ENCODE measurements at places on chromosomes 4 and X. TPM values are rescaled to one million over a fixed set of nuclear protein-coding genes. Genes with fewer than 3 reads are reported as not detected.

CXCL3 gene
- total RNA-seq: 2.0 TPM

PARM1 gene
- total RNA-seq: 1.6 TPM

USP26 gene
- total RNA-seq: not detected

KLHL13 gene
- total RNA-seq: 22.1 TPM

STK32B gene
- total RNA-seq: 2.6 TPM

- H3K27me3 ChIP-seq: no peaks in the 10 kb centered on the region
- H3K4me1 ChIP-seq: no peaks in the 10 kb centered on the region
- no peak for DNase-seq
- no peak overlapping the region for H3K27ac ChIP-seq
- no peak overlapping the region for H3K4me3 ChIP-seq
These were observed 48.4 kb downstream of the ANXA3 start for GRCh38 chr4:78599931-78600375.

DNA sequence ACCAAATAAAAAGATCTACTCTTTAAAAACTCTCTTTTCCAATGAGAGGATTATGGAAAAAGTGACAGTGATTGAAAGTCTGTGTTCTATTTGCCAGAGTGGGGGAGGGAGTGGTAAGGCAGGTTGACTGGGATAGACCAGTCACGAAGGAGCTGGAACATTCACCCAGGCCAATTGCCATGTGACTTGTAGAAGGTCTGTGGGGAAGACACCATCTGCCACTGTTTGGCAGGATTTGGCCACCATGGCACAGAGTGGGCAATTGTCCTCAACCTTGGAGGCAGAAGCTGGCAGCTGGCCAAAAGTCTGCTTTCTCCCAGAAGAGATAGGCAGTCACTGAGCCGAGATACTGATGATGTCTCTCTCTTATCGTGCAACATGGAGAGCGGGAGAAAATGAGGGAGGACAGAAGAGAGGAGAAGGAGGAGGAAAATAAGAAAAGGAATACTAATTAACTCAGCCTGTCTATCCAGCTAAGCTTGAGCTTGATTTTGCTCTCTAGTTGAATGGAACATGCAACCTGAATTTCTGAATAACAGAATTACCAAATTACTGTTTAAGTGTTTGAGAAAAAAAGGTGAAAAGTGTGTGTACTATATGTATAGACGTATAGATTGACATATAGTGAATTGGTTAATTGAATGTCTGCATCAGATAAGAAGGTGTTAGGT, 267.1 kb downstream of the ARHGAP24 start:
- H3K27me3 ChIP-seq: no peaks in the 10 kb centered on the region
- no peaks in the 10 kb centered on the region for H3K36me3 ChIP-seq
- no peaks in the 10 kb centered on the region for H3K4me1 ChIP-seq
- H3K4me3 ChIP-seq: no peak overlapping the region

- H3K4me3 ChIP-seq: peak overlapping the region; percentile 57
- H3K27ac ChIP-seq: no peak overlapping the region
- peaks cover 9% of the 10 kb centered on the region for H3K4me1 ChIP-seq
These were observed 1.4 kb upstream of the ARHGAP6 start for GRCh38 chrX:11666952-11667685.

DNA sequence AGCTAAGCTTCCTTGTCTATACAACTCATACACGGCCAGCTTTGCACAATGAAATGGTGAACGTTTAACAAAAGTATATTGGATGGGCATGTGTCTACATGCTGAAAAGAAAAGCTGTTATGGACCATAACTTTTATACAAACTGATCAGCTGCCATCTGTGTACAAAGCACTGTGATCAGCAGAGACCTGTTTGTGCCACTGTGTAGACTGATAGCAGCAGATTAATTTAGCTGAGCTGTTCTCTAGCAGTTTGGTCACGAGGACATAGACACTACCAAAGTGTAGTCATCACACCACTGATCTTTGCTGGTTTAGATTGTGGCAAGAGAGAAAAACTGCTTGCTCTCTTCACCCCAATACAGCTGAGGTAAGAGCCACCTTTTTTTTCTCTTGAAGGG, 124.5 kb downstream of the RAPGEF2 start:
- no peaks in the 10 kb centered on the region for H3K27me3 ChIP-seq
- peaks cover 10% of the 10 kb centered on the region for H3K4me1 ChIP-seq
- no peak overlapping the region for H3K4me3 ChIP-seq
- H3K36me3 ChIP-seq: no peaks in the 10 kb centered on the region
- H3K27ac ChIP-seq: no peak overlapping the region
- no peak for DNase-seq

- H3K4me3 ChIP-seq: no peak overlapping the region
- no peak for DNase-seq
- H3K27ac ChIP-seq: no peak overlapping the region
- peaks cover 12% of the 10 kb centered on the region for H3K4me1 ChIP-seq
- H3K27me3 ChIP-seq: no peaks in the 10 kb centered on the region
These were observed 62.6 kb downstream of the SORCS2 start for GRCh38 chr4:7254736-7255487.

- H3K27ac ChIP-seq: no peak overlapping the region
- peak; percentile 46 for DNase-seq
- no peaks in the 10 kb centered on the region for H3K36me3 ChIP-seq
- no peaks in the 10 kb centered on the region for H3K27me3 ChIP-seq
These were observed 47.0 kb upstream of the MID1IP1 start for GRCh38 chrX:38754102-38754790.

- H3K36me3 ChIP-seq: no peaks in the 10 kb centered on the region
- no peak overlapping the region for H3K27ac ChIP-seq
- H3K4me3 ChIP-seq: no peak overlapping the region
These were observed 168.5 kb downstream of the SOWAHB start for GRCh38 chr4:76729460-76729859.

DNA sequence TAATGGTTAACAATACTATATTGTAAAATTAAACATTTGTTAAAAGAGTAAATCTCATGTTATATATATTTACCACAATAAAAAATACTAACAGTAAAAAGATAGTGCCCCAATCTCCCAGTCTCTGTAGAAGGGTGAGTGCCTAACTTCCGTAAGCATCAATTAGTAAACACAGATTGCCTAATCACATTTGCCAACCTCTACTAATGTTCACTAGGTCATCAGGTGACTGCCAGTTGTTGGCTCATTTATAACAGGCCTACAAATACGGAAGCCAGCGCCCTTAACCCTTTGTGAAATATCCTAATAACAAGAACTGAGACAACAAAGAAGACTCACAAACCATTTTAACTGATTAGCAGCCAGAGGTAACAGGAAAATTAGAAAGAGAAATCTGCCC, 345.1 kb downstream of the INPP4B start:
- H3K27ac ChIP-seq: no peak overlapping the region
- no peaks in the 10 kb centered on the region for H3K36me3 ChIP-seq
- H3K4me3 ChIP-seq: no peak overlapping the region
- no peaks in the 10 kb centered on the region for H3K27me3 ChIP-seq
- H3K4me1 ChIP-seq: no peaks in the 10 kb centered on the region

- H3K36me3 ChIP-seq: no peaks in the 10 kb centered on the region
- no peaks in the 10 kb centered on the region for H3K27me3 ChIP-seq
- no peak overlapping the region for H3K27ac ChIP-seq
- DNase-seq: no peak
- H3K4me1 ChIP-seq: no peaks in the 10 kb centered on the region
These were observed 33.5 kb downstream of the OR13H1 start for GRCh38 chrX:131577413-131577812.

DNA sequence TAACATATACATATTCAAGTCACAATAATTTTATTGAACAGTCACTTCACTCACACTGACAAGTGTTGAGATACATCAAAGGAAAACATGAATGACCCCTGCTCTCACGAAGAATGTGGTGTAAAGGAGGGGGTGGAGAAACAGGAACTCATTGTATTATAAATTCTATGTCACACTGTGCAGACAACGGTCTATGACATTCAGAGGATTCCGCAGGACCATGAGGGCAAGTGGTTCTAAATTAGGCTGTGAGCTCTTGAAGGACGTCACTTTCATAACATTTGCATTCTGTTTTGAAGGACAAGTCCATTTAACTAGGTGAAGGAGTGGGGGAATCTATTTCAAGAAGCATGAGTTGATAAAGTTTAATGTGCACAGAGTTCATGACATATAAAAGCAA, 415.2 kb upstream of the HS3ST1 start:
- no peak overlapping the region for H3K4me3 ChIP-seq
- H3K27ac ChIP-seq: no peak overlapping the region
- H3K4me1 ChIP-seq: no peaks in the 10 kb centered on the region
- no peaks in the 10 kb centered on the region for H3K27me3 ChIP-seq

DNA sequence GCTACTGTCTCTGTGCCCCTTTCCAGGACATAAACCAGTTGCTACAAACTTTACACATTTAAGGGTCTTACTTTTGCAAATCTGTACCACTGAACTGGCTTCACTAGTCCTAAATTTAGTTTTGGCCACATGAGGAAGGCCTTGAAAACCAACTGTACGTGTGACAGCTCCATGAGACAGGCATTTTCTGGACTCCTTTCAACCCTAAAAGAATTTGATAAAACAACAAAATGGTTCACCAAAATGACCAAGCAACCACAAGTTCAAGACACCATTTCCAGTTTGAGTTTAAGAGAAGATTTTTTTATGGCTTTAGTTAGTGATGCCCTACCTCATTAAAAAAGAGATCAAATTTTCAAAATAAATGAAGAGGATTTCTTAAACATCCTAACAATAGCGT, 246.4 kb downstream of the ZNF674 start:
- no peak for DNase-seq
- no peaks in the 10 kb centered on the region for H3K27me3 ChIP-seq
- no peak overlapping the region for H3K4me3 ChIP-seq
- H3K36me3 ChIP-seq: no peaks in the 10 kb centered on the region
- H3K4me1 ChIP-seq: peaks cover 6% of the 10 kb centered on the region

- no peaks in the 10 kb centered on the region for H3K27me3 ChIP-seq
- no peaks in the 10 kb centered on the region for H3K36me3 ChIP-seq
- H3K4me3 ChIP-seq: no peak overlapping the region
- no peak for DNase-seq
- H3K27ac ChIP-seq: no peak overlapping the region
- H3K4me1 ChIP-seq: no peaks in the 10 kb centered on the region
These were observed 6.0 kb upstream of the ZCCHC4 start for GRCh38 chr4:25306518-25307057.

DNA sequence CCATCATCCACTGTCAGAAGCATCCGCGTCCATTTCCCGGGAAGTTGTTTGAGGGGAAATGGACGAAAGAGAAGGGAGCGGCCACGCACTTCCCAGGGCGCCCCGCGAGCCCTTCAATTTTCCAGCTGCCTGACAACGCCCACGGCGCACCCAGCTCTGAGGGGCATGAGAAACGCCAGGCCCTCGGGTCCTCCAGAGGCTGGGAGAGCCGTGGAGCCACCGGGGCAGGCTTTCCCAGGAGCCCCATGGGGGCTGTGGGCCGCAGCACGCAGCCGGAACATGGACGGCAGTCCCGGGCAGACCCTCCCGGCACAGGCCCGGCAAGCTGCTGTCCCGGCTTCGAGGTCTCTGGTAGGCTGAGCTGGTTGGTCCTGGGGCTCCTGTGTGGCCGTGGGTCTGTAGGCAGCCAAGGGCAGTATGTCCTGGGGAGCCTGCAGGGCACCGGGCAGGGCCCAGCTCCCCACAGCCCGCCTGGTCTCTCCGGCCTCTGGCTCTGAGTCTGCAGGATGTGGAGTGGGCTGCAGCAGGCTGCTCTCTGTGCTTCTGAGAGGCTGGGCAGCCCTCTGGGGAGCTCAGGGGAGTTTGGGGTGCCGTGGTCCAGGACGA, 115.2 kb downstream of the FAM53A start:
- no peak for DNase-seq
- peaks cover 26% of the 10 kb centered on the region for H3K4me1 ChIP-seq
- H3K27me3 ChIP-seq: no peaks in the 10 kb centered on the region
- no peaks in the 10 kb centered on the region for H3K36me3 ChIP-seq
- no peak overlapping the region for H3K27ac ChIP-seq

- no peak overlapping the region for H3K4me3 ChIP-seq
- DNase-seq: no peak
- H3K27me3 ChIP-seq: no peaks in the 10 kb centered on the region
- no peaks in the 10 kb centered on the region for H3K4me1 ChIP-seq
These were observed 380.4 kb downstream of the PCDH7 start for GRCh38 chr4:31100536-31100935.

- no peaks in the 10 kb centered on the region for H3K36me3 ChIP-seq
- H3K27me3 ChIP-seq: no peaks in the 10 kb centered on the region
- DNase-seq: no peak
- no peak overlapping the region for H3K27ac ChIP-seq
These were observed 263.4 kb downstream of the ADAMTS3 start for GRCh38 chr4:72305620-72306019.

DNA sequence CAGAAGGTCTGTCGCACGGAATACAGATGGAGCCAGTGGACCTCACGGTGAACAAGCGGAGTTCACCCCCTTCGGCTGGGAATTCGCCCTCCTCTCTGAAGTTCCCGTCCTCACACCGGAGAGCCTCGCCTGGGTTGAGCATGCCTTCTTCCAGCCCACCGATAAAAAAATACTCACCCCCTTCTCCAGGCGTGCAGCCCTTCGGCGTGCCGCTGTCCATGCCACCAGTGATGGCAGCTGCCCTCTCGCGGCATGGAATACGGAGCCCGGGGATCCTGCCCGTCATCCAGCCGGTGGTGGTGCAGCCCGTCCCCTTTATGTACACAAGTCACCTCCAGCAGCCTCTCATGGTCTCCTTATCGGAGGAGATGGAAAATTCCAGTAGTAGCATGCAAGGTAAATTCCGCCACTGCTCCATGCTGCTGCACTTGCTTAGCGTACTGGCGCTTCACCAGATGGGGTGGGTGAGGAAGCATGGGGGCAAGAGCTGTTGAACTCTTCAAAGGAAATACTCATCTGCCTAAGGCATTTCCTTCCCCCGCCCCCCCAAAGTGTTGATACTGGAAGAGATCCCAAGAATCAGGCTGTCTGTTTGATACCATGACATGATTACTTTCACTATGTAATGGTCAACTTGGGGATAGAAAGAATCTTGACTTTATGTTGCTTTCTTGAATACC, 24.8 kb downstream of the KLF3 start:
- H3K4me3 ChIP-seq: no peak overlapping the region
- H3K36me3 ChIP-seq: peaks cover 27% of the 10 kb centered on the region
- no peaks in the 10 kb centered on the region for H3K27me3 ChIP-seq

GRCh38 chr4:174912919-174913543, 5.1 kb upstream of the ADAM29 start:
- no peak overlapping the region for H3K4me3 ChIP-seq
- DNase-seq: no peak
- H3K36me3 ChIP-seq: no peaks in the 10 kb centered on the region

DNA sequence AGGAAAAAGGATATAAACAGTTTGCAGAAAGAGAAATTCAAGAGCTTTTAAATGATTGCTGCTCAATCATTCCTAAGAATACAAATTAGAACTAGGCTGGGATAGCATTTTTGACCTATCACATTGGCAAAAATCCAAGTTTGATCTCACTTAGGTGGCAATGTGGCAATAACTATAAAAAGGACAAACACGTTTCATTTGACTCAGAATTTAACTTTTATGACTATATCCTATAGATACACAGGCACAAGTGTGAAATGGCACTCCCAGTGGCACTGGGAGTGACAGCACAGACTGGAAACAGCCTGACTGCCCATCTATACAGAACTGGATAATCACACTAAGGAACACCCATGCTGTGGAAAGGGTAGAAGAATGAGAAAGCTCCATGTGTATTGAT, 11.1 kb downstream of the CENPU start:
- no peaks in the 10 kb centered on the region for H3K4me1 ChIP-seq
- H3K27ac ChIP-seq: no peak overlapping the region

GRCh38 chrX:134813697-134814096, 155.4 kb upstream of the PLAC1 start:
- DNase-seq: no peak
- no peaks in the 10 kb centered on the region for H3K4me1 ChIP-seq
- H3K4me3 ChIP-seq: no peak overlapping the region
- H3K27me3 ChIP-seq: no peaks in the 10 kb centered on the region
- no peaks in the 10 kb centered on the region for H3K36me3 ChIP-seq
- H3K27ac ChIP-seq: no peak overlapping the region

Measured in neural progenitor cell (in vitro differentiated cells).